ENCODE measurements at places on chromosomes 7 and 10.

DNA sequence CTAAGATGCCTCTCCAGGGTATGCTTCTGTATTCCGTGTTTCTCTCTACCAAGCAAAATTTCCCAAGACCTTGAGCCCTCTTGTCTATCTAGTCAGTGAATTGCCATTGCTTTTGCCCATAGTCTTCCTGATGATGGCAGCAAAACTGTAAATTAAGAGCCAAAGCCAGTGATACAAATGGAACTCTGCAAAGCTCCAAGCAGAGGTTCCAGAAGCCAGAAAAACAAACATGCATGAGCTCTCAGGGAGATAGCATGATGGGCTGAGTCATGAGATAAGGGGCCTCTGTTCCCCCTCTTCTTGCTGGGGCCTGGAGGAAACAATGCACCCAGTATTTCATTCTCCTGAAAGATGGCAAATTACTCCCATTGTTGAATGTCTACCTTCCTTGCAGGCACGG is 24.7 kb downstream of the LSMEM1 start:
- DNase-seq, result no peak

- no peak for DNase-seq
These were observed 119.7 kb downstream of the ABLIM1 start for GRCh38 chr10:114538181-114538906.

DNA sequence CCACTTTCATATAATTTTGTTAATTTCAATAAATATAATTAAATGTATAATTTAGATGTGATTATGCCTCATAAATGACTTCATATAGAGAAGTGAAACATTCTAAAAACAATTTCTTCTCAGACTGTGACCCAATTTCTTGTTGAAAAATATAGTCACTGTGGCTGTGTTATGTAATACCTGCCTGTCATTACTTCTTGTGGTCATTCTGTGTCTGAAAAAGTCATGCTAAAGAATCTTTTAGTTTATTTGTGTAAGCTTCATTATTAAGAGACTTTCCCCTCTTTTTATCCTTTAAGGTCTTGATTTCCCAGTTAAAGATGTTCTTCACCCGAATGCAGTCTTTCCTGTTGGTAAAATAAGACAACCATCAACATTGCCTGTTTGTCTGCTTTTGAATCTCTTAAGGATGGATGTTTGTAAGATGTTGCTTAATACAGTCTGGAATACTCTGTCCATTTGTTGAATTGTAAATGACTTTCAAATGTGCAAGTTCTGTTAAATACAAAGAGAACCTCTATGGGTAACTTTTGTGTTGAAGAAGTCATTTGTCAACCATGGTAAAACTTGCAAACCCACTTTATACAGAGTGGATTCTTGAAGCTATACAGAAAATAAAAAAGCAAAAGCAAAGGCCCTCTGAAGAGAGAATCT is 16.0 kb downstream of the KAT6B start:
- no peak for DNase-seq

GRCh38 chr10:28875549-28876081 is 198.3 kb downstream of the BAMBI start:
- DNase-seq, result no peak

GRCh38 chr10:86220626-86221025 is 146.0 kb downstream of the GRID1 start:
- no peak for DNase-seq

DNA sequence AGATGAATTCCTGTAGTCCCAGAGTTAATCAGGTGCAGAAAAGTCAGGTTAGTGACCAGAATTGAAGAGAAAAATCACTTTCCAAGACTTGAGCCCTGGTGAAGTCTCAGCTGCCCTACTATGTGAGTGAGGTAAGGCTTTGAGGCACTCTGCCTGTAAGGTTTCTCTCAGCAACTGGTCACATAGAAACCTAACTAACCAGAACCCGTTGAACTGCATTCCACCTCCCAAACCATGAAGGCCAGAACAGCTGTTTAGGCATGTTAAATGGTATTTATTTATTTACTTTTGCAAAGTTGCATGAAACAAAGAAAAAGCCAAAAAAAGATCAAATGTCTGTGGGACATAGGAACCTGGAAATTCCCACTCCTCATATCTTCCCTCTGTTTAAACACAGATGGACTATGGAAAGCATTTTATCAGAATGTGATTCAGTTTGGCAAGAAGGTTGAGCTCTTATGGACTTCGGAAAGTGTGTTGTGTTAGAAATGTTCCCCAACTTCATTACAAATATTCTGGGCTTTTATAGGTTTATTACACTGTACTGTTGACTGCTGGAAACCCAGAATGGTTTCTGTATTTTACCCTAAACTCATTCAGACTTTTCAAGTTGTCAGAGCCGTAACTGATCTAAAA is 12.8 kb upstream of the GPR85 start:
- DNase-seq, result no peak

DNA sequence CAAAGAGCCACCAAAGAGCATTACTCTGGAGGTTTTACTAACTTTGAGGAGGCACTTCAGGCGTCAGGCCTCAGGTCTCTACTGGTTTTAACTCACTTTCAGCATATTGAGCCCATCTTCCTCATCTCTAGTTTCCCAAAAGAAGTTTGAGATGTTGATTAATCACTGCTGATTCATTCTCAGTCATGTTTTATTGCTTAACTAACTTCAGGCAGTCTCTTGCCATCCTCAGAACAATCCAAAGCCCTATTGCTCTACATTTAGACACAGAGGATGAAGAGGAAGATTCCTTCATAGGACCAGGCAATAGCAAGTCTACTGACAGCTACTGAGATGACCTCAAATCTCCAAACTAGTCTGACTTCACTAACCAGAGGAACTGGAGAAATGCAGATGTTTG is 39.1 kb upstream of the BET1 start:
- DNase-seq, result no peak

GRCh38 chr7:98621573-98622482 is 4.7 kb downstream of the NPTX2 start:
- no peak for DNase-seq

GRCh38 chr7:24931844-24932243 is 48.1 kb downstream of the OSBPL3 start:
- no peak for DNase-seq

- no peak for DNase-seq
These were observed 189.2 kb downstream of the C7orf25 start for GRCh38 chr7:42722716-42723115.

GRCh38 chr10:103793429-103793828 is 61.9 kb downstream of the SH3PXD2A start:
- no peak for DNase-seq

GRCh38 chr7:36871863-36872262 is 147.6 kb upstream of the AOAH start:
- no peak for DNase-seq

GRCh38 chr10:91220194-91220953 is at the start of gene PCGF5:
TSS of gene PCGF5 (plus strand) at chr10:91220663. CDS start at chr10:91222872, 2,209 bp downstream.
- DNase-seq, result peak; percentile 78

- DNase-seq, result no peak
These were observed 78.3 kb upstream of the CDK6 start for GRCh38 chr7:92914645-92915044.

DNA sequence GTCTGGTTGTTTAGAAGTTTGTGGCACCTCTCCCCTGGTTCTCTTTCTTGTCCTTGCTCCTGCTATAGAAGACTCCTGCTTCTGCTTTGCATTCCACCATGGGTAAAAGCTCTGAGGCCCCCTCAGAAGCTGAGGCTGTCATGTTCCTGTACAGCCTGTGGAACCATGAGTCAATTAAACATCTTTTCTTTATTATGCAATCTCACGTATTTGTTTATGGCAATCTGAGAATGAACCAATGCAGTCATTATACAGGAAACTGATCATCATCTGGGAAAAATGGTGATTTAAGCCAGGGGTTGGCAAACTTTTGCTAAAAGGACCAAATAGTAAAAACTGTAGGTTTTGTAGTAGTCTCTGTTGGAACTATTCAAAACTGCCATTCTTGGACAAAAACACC is 175.4 kb downstream of the CSTF2T start:
- no peak for DNase-seq

DNA sequence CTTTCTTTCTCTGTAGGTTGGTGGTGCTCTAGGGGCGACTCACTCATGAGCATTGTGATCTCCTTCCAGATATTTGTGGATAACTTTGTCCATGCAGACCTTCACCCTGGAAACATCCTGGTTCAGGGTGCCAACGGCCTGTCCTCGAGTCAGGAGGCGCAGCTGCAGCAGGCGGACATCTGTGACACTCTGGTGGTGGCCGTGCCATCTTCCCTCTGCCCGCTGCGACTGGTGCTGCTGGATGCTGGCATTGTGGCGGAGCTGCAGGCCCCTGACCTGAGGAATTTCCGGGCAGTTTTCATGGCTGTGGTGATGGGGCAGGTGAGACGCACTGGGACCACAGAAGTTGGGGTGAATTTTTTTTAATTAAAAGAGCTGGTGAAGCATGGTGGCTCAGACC is 9.6 kb upstream of the NDUFB2 start:
- DNase-seq, result no peak

- no peak for DNase-seq
These were observed 390.3 kb downstream of the KCNMA1 start for GRCh38 chr10:77247031-77247990.

DNA sequence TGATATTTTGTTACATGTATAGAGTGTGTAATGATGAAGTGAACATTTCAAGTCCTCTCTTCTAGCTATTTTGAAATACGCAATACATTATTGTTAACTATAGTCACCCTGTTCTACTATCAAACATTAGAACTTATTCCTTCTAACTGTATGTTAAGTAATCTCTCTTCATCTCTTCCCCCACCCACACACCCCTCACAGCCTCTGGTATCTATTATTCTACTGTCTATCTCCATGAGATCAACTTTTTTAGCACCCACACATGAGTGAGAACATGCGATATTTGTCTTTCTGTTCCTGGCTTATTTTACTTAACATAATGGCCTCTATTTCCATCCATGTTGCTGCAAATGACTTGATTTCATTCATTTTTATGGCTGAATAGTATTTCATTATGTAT is 57.7 kb upstream of the EGR2 start:
- DNase-seq, result no peak

DNA sequence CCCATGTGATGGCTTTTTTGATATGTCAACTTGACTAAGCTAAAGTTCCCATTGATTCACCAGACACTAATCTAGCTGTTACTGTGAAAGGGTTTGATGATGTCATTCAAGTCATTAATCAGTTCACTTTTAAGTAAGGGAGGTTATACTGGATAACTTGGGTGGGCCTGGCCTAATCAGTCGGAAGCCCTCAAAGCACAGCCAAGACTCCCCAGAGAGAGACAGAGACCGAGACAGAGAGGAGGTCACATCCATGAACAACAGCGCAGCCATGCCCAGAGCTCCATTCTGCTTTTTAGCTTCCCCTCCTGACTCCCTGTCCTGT is 103.4 kb downstream of the TRIL start:
- DNase-seq, result no peak

DNA sequence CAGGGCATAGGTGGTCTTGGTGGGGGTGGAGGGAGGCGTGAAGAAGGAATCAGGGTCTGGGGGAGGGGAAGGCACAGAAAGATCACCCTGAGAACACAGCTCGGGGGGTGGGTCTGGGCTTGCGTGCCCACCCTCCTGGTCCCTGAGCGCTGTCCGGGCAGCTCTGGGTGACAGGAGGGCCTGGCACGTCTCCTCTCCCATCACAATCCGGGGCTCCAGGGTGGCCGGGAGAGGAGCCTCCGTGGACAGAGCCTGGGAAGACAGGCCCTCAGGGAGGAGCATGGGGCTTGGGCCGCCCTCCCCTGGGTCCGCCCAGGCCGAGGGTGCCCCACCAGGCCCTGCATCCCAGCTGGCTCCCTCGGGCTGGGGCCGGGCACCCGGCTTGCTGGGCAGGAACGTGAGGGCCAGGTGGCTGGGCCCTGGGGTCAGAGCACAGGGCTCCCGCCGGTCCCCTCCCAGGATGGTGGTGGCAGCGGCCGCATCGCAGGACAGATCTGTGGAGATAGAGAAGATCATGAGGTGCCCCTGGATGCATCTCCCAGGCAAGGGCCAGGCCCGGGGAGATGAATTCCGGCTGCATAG is 3.1 kb downstream of the NACAD start:
- DNase-seq, result no peak

DNA sequence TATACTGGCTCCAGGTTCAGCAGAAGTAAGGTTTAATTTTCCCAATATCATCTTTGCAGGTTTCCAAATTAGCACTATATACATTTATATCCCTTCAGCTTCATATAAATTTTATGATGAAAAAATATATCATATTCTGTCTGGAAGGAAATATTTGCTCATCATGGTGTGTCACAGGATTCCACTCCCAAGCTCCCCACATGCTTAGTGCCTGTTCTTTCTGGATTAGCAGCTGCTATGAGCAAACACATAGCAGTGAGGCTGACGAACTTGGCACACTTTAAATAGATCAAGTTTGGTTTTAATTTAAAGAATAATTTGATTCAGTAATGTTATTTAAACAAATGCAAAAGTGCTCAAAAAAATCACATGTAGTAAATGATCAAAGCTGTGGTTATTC is 251.9 kb downstream of the AGMO start:
- no peak for DNase-seq

DNA sequence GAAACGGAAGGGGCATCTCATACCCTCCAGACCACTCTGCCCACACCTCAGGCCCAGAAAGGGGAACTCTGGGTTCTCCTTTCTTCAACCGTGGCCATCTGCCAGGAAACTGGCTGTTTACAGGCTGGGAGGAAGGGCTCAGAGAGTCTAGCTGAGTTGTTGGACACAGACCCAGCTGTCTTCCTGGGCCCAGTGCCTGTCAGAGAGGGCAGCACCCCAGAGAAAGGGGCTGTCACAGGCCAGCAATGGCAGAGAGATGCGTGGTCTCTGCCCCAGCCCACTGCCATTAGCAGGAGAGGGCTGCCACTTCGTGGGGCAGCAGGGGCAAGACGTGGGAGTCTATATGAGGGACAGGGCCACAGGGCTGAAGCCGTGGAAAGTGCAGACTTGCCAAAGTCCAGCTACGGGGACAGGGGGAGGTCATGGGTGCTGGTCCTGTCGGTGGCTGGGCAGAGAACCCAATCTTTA is 11.0 kb downstream of the GRID1 start:
- DNase-seq, result peak; percentile 74

DNA sequence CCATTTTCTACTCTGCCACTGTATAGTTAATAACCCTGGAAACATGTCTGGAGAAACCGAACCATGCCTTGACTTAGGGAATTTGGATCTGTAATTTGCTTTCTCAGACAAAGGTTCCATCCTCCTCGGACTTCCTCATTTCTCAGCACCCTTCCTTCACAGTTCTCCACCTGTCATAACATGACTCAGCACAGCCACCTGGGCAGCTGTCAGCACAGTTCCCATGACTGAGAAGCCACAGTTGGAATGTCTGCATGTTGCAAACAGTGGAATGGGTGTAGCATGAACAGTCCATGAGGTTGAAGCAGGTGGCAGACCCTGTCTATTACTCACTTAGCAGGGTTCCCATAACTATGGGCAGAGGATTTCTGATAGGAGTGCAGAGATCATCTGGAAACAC is 634 bp upstream of the OR9A4 start:
- DNase-seq, result no peak

Data from posterior cingulate gyrus (tissue), 11 donors.